ENCODE measurements at places on chromosomes 2 and 18.

- DNase-seq, result no peak
Observed at GRCh38 chr2:218298314-218298875, 6.1 kb upstream of the TMBIM1 start.

DNA sequence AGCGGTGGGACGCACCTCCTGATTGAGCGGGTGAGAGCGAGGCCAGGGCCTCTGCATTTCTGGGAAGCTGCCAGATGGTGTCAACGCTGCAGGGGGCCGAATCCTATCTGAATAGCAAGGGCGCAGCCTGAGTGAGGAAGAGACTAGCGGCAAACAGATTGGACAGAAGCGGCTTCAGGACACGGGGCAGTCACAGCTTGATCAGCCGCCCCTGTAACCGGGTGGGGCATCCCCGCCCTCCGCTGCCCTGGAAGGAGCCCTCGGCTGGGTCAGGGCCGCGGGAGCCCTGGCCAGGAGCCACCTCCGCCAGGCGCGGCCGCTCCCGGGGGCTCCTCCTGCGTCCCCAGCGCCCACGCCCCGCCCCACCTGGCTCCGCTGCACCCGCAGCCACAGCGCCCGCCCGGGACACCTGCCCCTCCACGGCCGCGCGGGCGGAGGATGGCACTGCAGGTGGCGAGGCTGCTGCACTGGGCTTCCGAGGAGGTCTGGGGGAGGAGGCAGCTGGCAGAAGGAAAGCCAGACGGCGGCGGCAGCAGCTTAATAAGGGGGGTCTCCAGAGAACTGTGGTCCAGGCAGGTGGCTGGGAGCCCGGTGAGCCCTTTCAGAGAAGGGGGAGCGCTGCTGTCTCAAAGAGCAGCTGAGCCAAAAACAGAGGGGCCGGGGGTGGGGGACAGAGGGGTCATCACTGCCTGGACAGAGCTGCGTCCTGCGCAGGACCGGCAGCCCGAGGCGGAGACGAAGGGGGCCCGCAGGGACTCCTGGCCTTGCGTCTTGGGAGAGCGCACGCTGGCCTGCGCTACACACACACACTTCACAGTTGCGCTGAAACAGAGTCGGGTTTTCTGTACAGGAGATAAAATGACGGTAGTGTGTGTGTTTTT is 18.8 kb upstream of the SOX11 start:
- no peak for DNase-seq

DNA sequence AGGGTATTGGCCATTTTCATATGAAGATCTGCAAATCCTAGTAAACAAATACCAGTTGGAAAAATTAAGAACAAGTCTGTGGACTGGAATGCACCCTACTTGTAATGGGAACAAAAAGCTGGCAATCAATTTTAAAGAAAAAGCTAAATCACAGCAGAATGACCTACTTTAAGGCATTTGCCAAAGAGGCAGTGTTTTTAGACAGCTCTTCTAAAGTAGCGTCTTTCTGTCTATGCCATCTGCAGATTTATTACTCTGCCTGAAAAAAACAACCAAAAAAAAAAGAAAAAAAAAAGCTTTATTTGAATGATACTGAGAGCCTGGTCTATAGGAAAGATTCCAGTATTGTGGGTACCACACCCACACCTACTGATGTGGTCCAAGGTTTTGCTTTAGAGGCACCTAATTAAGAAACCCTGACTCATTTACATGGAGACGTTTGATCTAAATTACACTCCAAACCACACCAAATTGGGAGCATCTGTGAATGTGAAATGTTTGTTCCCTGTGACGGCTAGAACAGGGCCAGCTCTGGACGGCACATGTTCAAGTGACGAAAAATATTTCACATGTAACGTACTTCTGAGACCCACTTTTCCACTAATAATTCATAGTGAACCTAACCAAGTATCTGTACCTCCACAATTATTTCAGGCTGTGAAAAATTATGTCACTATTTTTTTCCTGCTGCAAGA is 597.1 kb downstream of the ARHGAP15 start:
- DNase-seq, result no peak

GRCh38 chr2:25285265-25286024 is 56.3 kb downstream of the DNMT3A start:
- no peak for DNase-seq

GRCh38 chr18:22503803-22504202 is 86.1 kb upstream of the CTAGE1 start:
- DNase-seq, result no peak

GRCh38 chr2:61926531-61927477 is 21.3 kb downstream of the COMMD1 start:
- DNase-seq, result no peak

Data from activated CD8-positive, alpha-beta memory T cell treated with anti-CD3 and anti-CD28 coated beads for 4 hours (primary cell).